Naive thymus-derived CD8-positive, alpha-beta T cell (primary cell): ENCODE measurements at places on chromosomes 11 and 22. TPM values are rescaled to one million over a fixed set of nuclear protein-coding genes. Genes with fewer than 3 reads are reported as not detected.

GRCh38 chr11:111735262-111736116, 30.7 kb downstream of the PPP2R1B start:
- DNase-seq: no peak

GRCh38 chr22:33838644-33839043, 81.6 kb downstream of the LARGE1 start:
- DNase-seq: no peak

- no peak for DNase-seq
These were observed 37.3 kb downstream of the PIWIL4 start for GRCh38 chr11:94604482-94604881.

PLEKHB1 gene
- 79.1 TPM for total RNA-seq

POU2AF2 gene
- total RNA-seq: not detected

CHST1 gene
- not detected for total RNA-seq

DNA sequence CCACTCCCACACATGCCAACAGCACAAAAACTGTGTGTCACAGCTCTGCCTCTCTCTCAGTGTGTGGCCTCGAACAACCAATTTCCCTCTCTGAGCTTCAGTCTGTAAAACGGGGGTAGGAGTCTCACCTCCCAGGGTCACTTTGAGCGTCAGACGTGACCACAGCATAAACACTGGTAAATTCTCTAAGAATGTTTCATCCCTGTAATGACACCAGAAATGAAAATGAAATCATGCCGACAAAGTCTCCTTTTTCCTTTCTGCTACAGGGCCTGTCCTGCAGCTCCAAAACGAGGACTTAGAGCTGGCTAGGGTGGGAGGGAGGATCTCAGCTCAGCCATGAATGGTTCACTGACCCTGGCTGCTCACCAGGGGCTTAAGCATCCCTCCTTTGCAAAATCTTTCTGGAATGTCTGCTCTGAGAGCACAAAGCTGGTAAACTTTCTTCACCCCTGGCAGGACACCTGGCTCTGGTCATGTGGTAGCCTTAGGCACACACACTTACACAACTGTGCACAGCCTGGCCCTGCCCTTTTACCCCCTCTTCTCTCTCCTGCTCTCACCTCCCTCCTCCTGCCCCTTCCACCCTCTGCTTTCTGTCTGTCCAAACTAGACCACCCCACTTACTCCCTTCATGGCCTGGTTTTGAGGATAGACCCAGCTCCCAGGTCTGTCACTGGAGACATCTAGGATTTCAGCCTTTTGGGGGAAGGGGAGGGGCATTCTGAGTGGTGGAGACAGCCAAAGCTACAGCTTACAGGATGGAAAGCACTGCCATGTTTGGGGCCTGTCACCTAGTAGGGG, 12.3 kb upstream of the TSKU start:
- DNase-seq: no peak

GRCh38 chr11:17543574-17544180, 539 bp downstream of the USH1C start:
- DNase-seq: no peak

- DNase-seq: no peak
These were observed 68.1 kb downstream of the GRIK4 start for GRCh38 chr11:120579611-120580031.

DCHS1 gene
- 14.9 TPM for total RNA-seq

DNA sequence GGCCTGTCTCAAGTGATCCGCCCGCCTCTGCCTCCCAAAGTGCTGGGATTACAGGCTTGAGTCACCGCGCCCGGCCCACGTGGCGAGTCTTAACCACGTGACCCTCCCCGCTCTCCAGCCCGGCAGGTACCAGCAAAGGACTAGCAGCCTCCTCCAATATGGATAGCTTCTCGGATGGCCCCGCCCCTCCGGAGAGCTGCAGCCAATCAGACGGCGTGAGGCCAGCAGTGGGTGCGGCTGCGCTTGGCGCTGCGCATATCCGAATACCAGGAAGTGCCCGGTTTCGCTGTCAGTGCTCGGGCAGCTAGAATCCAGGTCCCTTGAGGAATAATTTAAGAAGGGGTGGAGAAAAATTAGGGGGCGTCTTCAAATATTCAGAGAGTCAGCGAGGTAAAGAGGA, 14.7 kb upstream of the PISD start:
- peak; percentile 87 for DNase-seq

- no peak for DNase-seq
These were observed 91.9 kb downstream of the SPON1 start for GRCh38 chr11:14054116-14055107.
